ENCODE measurements at places on chromosomes 2 and 18. TPM values are rescaled to one million over a fixed set of nuclear protein-coding genes. Genes with fewer than 3 reads are reported as not detected.
A peak's percentile ranks its signal among the peaks of the same experiment; 100 is the strongest.

- no peak for DNase-seq
Measured at GRCh38 chr2:232386740-232387450, 8.3 kb downstream of the ALPP start.

DNA sequence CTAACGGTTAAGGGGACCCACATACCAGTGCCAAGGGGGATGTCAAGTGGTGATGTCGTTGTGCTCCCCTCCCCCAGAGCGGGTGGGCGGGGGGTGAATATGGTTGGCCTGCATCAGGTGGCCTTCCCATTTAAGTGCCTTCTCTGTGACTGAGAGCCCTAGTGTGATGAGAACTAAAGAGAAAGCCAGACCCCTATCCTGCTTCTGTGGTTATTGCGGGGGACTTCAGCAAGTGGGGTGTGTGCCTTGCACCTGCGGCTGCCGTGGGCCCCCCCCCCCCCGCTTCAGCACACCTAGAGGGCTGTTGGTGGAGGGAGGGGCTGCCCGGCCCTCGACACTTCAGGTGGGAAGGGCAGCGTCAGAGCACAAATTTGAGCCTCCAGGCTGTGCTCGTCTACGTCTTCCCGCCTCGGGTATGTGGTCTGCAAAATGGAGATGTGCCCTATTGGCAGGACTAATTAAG lies 6.1 kb downstream of the CTDSP1 start:
- DNase-seq = no peak

DNA sequence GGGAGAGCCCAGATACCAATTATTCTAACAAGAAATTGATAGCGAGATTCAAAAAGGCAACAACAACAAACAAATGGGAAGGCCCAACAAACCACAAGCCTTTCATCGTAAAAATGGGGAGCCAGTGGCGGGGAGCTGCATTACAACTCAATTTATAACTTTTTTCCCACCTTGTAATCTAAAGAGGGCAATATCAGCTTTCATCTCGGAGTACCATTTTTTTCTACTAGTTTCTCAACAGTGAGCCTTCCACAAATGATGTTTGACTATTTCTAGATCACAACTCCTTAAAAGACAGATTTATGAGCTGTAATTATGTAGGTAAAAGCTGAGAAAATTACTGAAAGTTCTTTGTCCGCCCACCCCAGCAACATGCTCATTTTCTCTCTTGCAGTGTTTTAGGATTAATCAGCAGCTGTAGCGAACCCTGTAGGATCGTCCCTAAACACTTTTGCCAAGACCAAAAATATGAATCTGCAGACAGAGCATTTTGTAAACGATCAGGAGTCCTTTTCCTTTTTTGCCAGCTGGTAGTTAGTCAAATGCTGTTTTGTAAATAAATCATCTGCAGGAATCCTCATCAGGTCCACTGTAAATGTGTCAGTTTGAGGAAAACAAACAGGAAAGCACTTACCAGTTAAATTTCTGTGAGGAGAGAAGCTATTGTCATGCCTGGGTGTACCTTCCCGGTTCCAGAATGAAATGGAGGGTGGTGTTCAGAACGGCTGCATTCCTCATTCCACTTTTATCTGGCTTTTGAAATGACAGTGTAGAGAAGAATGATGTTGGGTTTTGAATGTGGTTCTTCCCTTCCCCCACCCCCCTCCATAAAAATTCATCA lies 53.2 kb downstream of the EEF1B2 start:
- DNase-seq = no peak

DNA sequence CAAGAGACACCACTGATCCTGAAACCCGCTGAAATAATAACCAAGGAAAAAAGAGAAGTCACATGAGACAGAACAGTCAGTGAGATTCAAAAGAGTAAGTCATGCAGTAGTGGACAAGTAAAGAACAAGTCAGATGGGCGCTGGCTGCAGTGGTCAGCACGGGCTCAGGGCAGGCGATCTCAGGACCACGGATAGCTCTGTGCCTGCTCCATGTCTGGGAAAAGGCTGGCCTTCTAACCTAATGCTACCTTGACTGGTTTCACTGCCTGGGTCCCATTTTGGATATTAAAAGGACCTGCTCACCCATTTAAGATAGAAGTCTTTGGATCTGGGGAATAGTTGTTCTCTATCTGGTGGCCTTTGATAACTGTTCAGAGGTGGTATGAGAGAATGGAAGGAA lies 61.7 kb upstream of the LCLAT1 start:
- no peak for DNase-seq

GRCh38 chr2:134253804-134254203 lies at the start of gene MGAT5:
Gene MGAT5, plus strand, starts transcription at chr2:134254072. Its CDS starts 332 bp downstream, at chr2:134254404.
- no peak for DNase-seq

GRCh38 chr2:105760191-105760590 lies 15.5 kb downstream of the NCK2 start:
- no peak for DNase-seq

GRCh38 chr2:9644603-9645002 lies 13.8 kb upstream of the YWHAQ start:
- DNase-seq = no peak

DNA sequence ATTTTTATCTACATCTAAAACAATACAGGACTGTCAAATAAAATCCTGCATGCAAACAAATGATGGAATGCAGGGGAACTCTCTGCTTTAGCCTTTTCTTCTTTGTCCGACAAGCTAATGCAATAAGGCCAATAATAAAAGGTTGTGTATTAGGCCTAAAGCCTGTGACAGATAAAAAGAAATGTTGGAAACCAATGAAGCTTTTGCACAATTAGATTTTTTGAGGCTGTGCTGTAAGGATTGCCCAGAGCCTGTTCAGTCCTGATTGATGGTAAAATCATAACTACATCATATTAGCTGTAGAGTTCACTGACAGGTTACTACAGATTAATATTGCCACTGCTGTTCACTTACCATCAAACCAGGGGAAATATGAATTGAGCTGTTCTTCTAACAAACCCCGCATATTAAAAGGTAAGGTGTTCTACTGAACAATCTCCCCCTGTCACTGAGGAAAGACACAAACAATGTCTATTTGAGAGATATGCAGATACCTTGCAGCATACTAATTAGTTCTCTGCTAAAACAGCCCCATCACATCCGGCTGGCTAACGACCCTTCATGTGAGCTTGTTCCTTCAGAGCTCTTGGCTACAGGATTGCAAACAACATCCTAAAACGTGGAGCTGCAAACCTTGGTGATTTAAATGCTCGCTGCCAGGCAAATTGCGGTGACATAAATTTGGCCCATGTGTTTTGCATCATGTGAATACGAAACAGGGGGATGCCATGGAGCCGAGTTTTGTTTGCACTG lies 305.4 kb downstream of the MTX2 start:
- no peak for DNase-seq

DNA sequence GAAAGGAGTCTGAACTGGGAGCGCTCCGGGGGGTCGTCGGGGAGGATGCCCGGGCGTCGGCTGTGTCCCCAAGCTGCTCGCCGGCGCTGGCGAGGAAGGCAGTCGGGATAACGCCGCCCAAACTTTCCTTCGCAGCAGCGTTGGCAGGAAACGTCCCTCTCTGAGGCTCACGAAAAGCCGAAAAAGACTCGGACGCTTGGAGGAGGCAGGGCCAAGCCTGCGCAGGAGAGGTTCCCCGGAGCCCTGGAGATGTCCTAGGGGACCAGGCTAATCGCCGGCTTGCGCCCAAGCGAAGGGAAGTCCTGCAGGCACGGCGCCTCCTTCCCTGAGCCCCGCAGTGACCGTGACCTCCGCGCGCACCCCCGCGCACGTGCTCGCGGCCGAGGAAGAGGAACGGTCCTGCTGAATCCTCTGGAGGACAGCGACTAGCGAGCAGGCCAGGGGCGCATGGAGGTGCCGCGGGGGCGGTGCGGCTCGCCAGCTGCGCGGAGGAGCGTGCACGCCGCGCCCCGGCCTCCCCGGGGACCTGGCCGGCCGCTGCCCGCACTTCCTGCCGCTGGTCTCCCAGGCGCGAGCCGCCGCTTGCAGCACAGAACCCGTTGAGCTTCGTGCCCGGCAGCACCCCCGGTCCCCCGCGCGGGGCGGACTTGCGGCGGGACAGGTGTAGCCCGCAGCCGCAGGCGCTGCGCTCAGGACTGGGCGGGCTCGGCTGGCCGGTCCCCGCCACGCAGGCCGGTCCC lies at the start of gene SH3RF3:
SH3RF3 (plus strand) TSS at position 590 of the 740 bp plus-strand sequence.
- peak; percentile 68 for DNase-seq

The LINC00305 gene
- total RNA-seq = not detected

GRCh38 chr2:218476676-218477075 lies 57.8 kb downstream of the VIL1 start:
- DNase-seq = no peak

GRCh38 chr2:119841550-119841949 lies 81.8 kb downstream of the PTPN4 start:
- no peak for DNase-seq

- DNase-seq = no peak
Measured at GRCh38 chr2:238790126-238790832, 57.6 kb upstream of the TWIST2 start.

DNA sequence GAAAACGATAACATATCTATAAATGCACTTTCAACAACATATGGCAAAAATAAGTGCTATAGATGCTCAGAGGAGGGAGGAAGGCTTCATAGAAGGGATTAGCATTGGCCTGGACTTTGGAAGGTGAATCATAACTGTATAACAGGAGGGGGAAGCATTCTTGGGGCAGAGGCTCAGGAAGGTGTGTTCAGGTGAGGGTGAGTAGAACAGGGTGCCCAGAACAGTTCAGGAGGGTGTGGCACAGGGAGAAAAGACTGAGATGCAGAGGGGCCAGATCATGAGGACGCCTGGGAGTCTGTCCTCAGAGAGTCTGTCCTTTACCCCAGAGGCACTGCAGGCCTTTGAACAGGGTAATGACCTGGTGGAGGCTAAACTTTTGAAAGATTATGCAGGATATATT lies 29.3 kb upstream of the MEP1B start:
- DNase-seq = no peak

The DYNAP gene
- total RNA-seq = not detected

GRCh38 chr2:75058427-75058826 lies 100.0 kb downstream of the POLE4 start:
- no peak for DNase-seq

- no peak for DNase-seq
Measured at GRCh38 chr2:220437938-220438337, 810.5 kb downstream of the SLC4A3 start.

The ERBB4 gene
- total RNA-seq = 20.6 TPM

DNA sequence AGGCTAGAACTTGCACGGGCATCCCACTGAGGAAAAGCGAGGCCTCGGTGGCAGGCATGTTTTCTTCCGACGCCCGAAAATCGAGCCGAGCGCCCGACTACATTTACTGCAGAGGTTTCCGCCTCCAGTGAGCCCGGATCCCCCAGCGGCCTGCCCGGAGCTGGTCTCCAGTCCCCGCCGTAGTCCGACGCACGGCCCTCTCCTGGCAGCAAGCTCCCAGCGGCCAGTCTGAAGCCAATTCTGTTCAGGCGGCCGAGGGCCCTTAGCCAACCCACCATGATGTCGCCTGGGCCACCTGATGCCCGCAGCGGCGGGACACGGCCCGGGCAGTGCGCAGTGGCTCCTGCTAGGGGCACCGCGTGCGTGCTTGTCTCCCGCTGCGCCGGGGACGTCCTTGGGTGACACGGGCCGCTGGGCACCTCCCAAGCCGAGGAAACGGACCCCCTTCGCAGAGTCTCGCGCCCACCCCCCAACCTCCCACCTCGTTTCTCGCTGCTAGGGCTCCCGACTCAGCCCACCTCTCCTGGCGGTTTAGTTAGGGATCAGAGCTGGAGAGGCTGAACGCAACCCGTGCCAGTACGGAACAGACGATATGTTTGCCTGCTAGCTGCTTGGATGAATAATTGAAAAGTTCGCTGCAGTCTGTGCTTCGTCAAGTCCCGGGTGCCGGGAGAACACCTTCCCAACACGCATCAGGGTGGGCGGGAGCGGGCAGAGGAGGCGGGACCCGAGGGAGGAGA lies 5.3 kb downstream of the ONECUT2 start:
- DNase-seq = no peak

DNA sequence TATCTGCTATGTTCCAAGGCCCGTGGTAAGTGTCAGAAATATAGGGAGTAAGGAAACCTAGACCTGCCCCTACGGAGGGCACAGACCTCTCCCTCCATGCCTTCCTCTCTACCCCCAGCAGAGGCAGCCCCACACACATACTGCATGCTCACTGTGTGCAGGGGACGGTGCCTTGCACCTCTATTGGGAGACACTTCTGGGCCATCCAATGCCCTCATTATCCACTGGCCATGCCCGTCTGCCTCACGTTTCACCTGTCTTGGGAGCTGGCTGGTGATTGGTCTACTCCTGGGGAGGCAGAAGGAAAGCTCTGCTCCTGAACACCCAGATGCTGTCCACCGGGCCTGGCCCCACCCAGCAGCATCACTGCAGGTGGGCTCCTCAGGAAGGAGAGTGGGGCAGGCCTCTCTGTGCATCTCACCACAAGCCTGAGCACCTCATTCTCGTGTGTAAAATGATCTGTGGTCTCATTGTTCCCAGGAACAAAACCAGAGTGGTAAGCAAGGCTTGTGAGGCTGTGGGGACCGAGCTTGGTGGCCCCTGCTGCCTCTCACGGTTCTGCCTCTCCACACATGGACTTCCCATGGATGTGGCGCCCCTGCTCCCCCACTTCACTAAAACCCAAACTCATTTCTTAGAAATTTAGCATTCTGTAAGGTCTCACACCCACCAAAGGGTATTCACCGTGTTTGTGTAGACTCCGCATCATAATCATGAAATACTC lies 312.5 kb upstream of the HS6ST1 start:
- no peak for DNase-seq

DNA sequence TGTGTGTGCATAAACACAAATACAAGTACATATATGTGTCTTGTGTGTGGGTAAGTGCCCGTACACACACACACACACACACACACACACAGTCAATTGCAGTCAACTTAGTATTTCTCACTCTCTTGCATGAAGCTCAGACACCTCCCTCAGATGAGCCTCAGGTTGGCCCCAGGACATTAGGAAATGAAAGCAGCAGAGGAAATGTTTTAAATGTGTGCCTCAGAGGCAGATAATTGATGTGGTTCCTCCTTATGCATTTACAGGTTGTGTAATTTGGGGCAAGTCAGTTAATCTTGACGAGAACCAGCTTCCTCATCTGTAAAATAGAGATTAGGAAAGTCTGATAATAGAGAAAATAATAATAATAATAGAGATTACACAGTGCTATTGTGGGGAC lies 814.0 kb upstream of the ID2 start:
- no peak for DNase-seq

DNA sequence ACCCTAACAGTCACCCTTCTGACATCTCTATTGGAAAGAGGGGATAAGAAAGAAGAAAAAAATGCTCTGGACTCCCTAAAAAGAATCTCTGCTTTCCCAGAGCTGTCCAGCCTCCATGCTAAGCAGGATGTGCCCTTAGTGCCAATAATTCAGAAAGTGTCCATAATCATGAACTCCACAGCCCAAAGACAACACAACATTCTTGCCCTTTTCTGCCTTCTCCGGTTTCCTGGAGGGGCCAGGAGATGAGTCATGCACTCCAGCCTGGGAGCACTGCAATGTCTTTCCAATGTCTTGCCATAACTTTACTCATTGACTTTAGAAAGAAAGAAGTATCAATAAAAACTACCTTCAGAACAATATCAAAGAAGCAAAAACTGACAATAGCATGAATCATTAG lies 44.0 kb downstream of the KLF7 start:
- peak; percentile 38 for DNase-seq
